SW480 (cell line): ENCODE measurements at places on chromosomes 6 and 20.

GRCh38 chr6:16651871-16652270 lies 109.4 kb downstream of the ATXN1 start:
- DNase-seq = peak; percentile 41

DNA sequence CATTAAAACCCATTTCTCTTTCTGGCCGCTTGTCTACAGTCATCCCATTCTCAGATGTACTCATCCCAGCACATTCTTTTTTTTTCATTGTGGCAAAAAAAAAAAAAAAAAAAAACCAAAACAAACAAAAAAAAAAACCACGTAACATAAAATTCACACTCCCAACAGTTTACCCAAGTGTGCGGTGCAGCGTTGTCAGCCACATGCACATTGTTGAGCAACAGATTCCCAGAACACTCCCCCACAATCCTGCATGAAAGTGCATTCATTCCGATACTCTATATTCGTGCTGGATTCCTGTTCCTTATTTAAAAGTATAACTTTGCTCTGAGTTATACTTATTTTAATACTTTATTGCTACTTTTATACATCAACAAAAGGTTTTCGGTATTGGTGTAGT lies 96.0 kb downstream of the SASH1 start:
- peak; percentile 9 for DNase-seq

DNA sequence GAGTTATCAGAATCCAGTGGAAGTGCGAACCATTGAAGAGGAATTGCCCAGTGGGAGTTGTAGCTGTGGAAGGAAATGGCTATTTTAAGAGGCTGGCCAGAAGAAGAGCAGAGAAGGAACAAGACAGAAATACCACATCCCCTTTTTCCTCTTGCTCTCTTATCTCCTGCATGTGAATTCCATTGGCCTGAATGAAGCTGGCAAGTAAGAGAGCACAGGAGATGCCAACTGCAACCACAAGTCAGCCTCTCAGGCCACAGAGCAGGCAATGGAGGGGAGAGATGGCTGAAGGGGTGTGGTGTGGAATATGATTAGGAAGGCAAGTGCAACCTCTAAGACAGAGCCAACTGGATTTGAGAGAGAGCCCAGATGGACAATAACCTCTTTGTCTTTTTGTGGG lies 362.7 kb upstream of the IMPG1 start:
- no peak for DNase-seq

- no peak for DNase-seq
These were observed 381.9 kb downstream of the THBS2 start for GRCh38 chr6:168871642-168872315.

DNA sequence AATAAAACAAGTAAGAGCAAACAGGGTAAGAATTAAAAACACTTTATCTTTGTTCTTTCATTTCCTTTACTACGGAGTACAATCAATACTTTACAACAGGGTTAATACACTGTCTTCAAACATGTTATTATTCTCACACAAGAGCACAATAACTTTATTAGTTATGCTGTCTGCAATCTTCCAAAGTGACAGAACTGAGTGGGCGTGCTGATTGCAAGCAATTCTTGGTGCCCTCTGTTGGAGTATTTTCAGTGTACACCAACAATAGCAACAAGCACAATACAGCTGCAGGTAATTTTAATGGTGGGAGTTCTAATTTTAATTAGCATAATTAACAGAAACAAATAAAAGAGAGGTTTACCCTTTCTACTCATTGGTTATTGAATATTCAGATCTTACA lies 33.9 kb upstream of the PTPRK start:
- DNase-seq = peak; percentile 22

DNA sequence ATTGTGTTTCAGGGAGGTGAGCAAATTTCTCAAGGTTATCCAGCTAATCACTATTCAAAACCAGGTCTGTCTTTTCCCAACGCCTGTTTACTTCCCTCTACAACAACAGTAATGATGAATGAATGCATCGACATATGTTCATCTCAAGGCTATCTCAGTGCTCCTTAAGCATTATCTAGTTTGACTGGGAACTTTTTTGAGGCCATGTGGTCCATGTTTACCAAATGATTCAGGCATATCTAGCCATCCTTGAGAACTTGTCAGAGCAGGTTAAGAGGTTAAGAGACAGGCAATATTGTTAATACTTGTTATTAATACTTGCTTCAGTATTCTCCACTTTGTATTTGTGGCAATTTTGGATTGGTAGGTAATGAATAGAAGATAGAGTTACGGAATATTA lies 1038.4 kb upstream of the FLRT3 start:
- no peak for DNase-seq

- DNase-seq = no peak
These were observed 48.7 kb upstream of the DACT2 start for GRCh38 chr6:168368066-168368820.

DNA sequence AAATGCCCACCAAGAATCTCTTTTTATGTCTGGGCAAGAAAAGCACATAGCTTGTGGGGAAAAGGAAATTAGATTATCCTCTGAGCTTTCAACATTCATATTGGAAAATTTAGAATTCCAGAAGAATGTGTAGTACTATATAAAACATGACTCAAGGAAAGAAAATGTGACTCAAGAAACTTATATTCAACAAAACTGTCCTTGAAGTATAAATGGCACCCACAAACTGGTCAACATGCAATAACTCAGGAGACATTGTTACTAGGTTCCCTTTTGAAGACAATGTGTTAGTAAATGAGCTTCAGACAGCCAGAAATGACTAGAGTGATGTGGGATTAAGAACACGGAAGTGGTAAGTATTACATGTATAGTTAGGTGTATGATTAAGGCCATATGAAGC lies 26.1 kb upstream of the TINAG start:
- DNase-seq = no peak

DNA sequence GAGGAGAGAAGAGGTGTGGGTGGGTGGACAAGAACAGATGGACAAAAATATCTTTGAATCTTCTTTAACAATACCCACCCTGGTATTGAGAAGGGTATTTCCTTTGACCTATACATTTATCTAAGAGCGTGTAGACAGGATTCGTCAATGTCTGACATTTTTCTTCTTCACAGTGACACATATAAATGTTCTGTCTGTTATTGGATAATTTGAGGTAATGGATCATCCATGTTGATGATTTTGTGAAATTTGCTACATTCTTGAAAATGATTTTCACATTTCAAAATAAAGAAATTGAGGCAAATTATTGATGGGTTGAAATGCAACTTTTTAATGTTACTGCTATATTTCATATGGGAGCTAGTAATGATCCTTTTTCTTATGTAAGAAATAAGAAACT lies 770.7 kb upstream of the EPHA7 start:
- no peak for DNase-seq

DNA sequence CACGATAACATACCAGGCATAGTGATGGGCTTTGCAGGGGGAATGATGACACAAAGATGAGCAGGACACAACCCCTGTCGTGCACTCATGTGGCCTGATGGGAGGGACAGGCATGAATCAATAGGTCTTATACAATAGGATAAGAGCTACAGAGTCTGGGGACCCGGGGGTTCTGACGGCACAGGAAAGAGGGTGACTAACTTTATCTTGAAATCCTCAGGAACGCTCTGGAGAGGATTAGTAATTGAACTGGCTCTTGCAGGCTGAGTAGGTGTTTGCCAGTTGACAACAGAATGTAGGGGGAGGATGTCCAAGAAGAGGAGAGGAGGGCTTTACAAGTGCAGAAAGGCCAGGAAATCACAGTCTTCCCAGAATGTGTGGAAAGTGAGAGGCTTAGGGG lies 219.9 kb upstream of the ECI2 start:
- DNase-seq = no peak

DNA sequence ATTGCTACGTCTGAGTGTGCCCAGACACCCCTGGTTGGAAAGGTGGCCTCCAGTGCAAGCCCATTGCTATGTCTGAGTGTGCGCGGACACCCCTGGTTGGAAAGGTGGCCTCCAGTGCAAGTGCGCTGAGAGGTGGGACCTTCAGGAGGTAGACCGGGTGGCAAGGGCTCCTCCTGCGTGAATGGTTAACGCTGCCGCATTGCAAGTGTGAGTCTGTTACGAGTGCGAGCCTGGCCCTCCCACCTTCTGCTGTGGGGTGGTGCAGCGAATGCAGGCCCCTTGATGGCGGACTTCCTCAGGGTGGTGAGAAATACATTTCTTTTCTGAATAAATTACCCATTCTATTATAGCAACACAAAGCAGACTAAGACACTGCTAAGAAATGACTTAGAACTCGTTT lies 208.8 kb downstream of the DLL1 start:
- DNase-seq = no peak

DNA sequence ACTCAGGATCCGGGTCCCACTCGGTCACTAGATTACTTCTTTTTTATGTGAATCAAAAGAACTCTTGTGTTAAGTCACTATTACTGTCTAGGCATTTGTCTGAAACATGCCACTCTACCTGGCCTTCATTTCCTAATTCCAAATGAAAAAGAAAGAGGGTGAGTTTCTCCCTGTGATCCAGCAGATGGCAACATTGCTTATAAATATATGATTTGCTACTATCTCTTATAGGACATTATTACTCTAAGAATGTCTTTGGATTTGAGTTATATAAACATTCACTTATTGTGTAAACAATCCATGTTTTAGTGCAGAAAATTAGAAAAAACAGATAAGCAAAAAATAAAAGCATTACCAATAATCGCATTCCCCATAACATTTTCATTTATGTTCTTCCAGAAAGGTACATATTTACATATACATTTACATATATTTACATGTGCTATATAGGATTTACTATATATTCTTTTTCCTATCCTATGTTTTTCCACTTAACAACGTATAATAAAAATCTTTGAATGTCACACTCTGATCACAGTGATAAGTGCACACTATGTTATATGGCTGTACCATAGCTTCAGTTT lies 66.9 kb downstream of the FAXC start:
- peak; percentile 45 for DNase-seq

DNA sequence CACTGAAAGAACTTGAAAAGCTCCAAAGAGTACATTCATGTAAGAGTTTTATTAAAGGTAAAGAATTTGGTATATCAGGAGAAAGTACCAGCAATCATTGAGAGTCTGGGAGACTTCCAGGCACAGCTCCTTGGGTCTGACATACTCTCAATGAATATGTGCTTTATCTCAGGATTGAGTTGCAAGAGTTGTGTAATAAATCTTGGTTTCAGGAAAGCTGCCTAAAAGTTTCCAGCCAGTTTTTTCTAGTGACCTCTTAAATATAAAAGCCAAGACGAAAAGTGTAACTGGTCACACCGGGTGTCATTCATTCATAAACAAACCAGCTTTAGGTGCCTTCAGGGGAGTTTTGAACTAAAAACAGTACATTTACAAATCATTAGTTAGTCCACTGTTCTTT lies 21.6 kb upstream of the GJA1 start:
- no peak for DNase-seq

DNA sequence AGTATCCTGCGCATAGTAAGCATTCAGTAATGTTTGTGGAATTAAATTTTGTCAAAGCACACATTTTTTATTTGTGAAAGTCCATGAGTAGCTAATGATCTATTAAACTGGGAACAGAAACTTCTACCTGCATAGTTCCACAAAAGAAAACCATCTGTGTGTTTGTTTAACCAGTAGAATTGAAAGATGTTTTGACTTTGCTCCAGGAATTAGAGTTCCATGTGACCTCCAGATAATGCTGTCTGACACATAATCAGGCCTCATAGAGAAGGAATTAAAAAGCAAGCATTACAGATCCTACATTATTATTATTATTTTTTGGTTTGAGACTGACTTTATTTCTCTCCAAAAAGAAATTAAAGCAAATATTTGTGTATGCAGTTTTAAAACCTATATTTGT lies 126.5 kb downstream of the PACRG start:
- no peak for DNase-seq

GRCh38 chr6:111411978-111412566 lies 70.9 kb downstream of the REV3L start:
- no peak for DNase-seq

DNA sequence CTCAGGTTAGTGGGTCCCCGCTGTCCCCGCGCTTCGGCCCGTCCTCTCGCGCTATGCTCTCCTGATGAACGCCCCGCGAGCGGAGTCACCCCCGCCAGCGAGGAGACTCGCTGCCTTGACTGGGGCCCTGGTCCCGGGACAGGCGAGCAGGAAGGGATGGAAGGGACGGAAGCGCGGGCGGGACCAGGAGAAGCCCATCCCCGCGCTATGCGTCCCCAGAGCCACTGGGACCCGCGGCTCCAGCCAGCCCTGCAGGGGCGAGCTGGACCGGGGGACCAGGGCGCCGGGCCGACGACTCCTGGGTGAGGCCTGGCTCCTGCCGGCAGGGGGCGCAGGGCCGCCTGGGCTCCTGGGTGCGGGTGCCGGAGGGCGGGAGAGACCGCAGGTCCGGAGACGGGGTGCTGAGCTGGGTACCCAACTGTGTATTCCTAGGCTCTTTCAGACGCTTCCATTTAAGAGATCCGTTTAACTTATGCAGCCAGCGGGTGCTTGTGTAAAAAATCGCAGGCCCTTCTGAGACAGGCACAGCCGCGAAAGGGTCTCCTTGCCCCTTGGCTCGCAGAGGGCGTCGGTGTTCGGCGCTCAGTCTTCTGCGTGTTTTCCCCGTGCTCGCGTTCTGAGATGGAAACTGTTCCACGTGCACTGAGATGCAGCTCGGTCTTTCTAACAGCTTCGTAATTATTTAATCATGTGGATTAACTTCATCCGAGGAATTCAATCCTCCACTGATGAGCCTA lies 580 bp upstream of the SYCP2 start:
- DNase-seq = peak; percentile 73

GRCh38 chr6:63526931-63527330 lies 45.3 kb upstream of the LOC128125822 start:
- DNase-seq = no peak

DNA sequence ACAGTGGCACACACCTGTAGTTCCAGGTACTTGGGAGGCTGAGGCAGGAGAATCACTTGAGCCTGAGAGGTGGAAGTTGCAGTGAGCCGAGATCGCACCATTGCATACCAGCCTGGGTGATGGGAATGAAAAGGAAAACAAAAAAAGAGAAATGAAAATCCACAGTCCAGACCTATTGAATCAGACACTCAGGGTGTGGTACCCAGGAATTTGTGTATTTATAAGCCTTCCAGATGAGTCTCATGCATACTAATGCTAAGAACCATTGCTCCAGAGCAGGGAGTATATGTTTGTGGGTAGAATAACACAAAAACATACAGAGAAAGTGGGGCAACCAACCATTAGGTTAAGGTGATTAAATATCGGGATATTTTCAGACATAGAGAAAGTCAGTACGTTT lies 36.1 kb upstream of the PLCB4 start:
- DNase-seq = no peak
